ENCODE measurements at places on chromosomes 1 and 21.

DNA sequence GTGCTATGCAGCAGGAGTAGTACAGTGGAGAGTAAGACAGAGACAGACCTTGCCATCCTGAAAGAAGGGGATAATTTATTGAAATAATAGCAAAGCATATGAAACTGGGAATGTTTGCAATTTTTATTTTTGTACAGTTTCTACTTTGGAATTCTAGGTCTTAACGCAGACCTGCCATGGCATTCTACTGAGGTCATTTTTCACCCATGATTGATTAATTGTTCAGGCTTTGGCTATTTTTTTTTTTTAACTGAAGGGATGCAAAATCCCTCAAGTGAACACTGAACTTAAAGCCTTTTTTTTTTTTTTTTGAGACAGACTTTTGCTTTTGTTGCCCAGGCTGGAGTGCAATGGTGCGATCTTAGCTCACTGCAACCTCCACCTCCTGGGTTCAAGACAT lies 27.1 kb downstream of the MTF2 start:
- DNase-seq = peak; percentile 41

DNA sequence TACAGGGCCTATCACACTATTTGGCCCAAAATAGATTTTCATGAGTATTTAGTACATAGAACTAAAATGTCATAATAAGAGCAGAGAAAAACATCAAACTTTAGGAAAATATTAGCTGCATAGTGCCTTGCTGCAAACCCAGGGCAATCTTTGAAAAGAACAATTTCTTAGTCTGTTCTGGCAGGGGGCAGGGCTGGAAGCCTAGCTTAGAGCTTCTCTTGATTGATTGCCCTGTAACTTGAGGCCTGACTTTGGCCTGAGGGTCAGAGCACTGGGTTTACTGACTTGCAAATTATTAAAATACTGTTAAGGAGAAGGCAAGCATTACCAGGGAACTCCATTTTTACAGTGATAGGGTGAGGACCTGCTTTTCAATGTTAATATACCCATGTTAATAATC lies 115.8 kb upstream of the SPAG17 start:
- no peak for DNase-seq

- no peak for DNase-seq
Observed at GRCh38 chr1:47213230-47213963, 18.6 kb downstream of the TAL1 start.

- peak; percentile 64 for DNase-seq
Observed at GRCh38 chr1:62746086-62746808, 37.7 kb upstream of the ATG4C start.

DNA sequence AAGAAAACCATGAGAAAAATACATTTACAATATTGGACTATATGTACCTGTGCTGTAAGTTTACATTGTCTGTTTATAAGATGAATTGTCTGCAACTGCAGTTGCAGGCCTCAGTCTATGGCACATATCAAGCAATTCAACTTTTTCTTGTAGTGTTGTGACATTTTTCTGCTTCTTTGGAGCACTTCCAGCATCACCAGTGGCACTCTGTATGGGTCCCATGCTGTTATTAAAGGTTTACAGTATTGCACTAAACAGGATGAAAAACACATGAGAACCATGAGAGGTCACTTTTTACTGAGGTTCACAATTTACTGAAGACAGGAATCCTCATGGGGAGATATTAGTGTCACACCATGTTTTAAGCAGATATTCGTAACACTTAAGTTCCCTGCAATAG lies 118.6 kb downstream of the GRIK1 start:
- DNase-seq = no peak
